ENCODE measurements at places on chromosomes 13 and 19.

- DNase-seq: no peak
These were observed 33.4 kb downstream of the FAM124A start for GRCh38 chr13:51255556-51255955.

DNA sequence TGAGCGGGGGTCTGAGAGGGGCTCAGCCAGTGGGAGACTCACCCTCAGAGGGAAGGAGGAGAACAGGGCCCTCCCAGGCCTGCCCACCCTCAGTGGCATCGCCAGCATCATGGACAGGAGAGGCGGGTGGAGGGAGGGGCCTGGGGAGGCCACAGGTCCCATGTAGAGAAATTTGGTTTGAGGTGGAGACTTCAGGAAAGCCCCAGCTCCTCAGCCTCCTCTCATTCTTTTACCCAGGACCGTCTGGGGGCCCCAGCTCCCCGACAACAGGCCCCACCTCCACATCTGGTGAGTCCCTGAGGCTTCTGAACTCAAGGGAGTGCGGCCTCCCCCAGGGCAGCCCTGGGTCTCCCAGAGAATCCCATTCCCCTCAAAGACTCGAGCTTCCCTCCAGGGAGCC is 3.1 kb downstream of the LILRB1 start:
- DNase-seq: peak; percentile 66

GRCh38 chr19:3433805-3434540 is 46.4 kb downstream of the SMIM24 start:
- no peak for DNase-seq

DNA sequence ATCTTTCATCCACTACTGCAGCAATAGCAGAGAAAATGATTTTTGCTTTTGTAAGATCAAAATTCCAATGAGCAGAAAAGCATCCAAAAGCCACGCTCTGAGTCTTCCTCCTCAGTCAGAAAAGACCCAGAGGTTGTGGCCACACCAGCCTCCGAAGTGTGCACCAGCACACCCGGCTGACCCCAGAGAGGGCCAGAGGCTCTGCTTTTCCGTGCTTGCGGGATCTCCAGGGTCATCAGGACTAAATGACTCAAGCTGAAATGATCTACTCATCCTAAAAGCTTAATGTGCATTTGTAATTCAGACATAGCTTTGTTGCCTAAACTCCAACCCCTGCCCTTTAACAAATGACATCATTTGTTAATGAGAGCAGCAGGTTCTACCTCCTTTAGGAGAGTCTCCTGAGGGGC is 16.5 kb downstream of the RXFP2 start:
- DNase-seq: no peak

- DNase-seq: no peak
These were observed 686 bp downstream of the LENG8 start for GRCh38 chr19:54449701-54450069.

DNA sequence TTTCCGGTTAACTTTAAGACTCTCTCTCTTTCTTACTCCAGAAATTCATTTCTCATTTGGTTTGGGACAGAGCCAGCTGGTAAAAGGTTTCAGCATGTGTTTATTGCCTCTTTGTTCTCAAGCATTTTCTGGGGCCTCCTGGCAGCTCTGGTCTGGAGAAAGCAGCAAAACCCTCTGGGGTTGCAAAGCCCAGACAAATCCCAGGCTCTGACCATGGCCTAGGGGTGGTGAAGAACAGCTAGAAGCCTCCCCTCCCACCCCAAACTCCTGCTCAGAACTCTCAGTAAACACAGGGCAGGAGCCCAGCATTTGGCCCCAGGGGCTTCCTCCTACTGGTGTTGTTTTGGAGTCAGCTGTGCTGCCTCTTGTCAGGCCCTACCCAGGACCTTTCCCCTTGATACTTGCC is 124.2 kb upstream of the SERP2 start:
- DNase-seq: no peak

GRCh38 chr13:97477844-97478243 is 43.9 kb downstream of the RAP2A start:
- DNase-seq: no peak

DNA sequence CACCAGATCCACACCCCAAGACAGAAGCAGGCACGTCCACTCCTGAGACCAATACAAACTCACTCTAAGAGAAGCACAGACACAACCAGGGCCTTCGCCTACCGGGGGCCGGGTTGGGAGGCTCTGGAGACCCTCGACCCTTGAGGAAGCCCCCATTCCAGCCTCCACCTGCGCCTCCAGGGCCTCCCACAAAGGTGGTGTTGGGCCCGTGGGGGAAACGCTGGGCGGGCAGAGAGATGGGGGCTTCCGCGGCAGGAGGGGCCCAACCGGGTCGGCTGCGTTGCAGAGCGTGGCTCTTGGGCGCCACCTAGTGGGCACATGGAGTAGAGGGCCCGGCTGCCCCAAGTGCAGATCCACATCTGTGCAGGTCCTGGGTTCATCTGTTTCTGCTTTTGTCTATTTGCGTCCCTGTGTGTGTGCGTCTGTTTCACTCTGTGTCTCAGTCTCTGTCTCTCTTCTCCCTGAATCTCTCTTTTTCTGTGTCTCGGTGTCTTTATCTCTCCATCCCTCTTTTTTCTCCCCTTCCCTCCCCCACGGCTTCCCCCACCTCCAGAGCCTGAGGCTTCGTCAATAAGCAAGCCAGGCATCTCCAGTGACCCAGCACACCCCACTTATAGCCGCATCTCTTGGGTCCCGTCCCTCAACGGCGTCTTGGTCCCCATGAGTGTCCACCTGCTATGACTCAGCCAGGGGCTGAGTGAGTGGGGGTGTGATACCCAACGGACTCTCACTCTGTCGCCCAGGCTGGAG is 10.5 kb upstream of the TINCR start:
- DNase-seq: peak; percentile 93

DNA sequence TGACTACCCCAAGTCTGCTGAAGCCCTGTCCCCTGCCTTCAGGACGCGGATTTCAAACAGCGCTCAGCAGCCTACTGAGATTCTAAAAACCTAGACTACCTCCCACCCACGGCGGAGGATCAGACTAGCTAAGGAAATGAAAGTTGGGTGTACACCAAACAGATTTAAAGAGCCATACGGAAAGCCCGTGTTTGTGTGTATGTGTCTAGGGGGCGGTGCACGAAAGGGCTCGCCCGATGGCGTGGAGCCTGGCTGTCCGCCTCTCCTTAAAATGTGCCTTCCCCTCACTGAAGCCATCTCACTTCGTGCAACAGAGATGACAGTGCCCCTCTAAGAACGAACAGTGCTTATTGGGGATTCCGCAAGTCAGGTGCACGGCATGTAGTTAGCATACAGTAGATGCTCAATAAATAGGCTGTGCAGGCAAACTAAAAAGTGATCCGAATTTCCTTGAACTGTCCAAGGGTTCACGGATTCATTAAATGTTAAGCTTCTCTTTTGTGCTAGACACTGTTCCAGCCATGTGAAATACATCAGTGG is 639 bp downstream of the LENG1 start:
- peak; percentile 66 for DNase-seq

DNA sequence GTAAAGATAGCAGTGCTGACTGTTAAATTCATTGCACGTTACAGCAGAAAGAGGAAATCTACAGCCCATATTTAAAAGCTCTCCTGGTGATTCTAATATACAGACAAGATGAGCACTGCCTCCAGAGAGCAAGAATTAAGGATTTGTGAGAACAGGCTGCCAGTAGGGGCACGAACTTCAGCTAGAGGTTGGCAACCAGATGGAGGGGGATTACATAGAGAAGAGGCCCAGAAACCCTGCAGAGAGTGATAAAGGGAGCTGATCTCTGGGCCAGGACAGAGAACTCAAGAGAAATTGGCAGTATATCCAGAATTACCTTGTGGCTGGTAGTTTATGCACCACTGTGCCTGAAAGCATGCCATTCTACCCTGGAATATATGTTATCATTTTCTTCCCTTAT is 144.8 kb downstream of the UFM1 start:
- DNase-seq: no peak

GRCh38 chr19:39160889-39161672 is 35.5 kb downstream of the PAK4 start:
- no peak for DNase-seq

GRCh38 chr13:107252428-107252827 is 684.5 kb upstream of the ARGLU1 start:
- no peak for DNase-seq

DNA sequence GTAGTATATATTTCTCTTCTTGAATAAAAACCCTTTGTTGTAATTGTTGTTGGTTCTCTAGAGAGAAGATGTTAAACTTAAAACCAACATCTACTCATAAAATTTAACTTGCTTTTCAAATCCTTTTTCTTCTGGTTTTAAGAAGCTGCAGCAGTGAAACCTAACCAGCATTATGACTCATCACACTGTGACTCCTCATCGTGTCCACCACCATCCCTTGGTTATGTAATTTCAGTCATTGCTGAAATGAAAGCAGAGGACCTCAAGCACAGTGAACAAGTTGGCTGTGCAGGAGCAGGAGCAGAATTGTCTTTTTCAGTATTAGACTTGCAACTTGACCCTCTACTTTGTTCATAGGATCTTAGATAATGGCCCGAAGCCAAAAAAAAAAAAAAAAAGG is 64.9 kb upstream of the HTR2A start:
- peak; percentile 69 for DNase-seq

GRCh38 chr13:65336916-65337315 is 1893.2 kb downstream of the PCDH9 start:
- no peak for DNase-seq

DNA sequence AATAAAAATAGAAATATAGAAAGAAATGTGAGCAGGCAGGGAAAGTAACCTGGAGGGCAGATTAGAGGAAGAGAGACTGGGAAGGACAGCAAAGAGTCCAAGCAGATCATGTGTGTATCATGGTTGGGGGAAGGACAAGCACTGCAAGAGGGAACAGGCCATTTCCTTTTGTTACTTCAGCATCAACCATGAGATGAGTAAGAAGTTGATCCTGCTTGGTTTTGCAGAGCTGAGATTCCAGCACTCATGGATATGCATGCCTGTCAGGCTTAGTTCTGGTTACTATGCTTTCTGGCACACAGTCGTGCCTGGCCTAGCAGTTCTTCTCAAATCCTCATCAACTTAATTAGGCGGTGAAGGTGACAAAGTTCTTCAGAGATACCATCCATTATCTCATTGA is 18.1 kb downstream of the NALCN start:
- DNase-seq: no peak

DNA sequence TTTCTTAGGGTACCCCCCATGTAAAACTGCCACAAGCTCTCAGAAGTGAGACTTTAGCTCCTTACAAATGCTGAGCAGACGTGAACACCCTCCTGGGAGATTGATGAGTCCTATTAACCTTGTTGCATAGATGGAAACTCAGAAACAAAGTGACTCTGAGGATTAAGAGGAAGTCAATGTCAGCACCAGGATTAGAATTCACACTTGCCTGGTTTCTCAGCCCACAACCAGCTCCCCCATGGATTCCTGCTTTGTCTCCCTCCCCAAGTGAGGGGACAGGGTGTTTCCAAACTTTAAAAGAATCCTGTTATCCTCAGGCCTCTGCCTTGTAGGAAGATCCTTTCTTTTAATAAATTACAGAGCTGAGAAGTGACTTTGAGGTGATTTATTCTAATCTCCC is 324.4 kb downstream of the NDFIP2 start:
- DNase-seq: no peak

DNA sequence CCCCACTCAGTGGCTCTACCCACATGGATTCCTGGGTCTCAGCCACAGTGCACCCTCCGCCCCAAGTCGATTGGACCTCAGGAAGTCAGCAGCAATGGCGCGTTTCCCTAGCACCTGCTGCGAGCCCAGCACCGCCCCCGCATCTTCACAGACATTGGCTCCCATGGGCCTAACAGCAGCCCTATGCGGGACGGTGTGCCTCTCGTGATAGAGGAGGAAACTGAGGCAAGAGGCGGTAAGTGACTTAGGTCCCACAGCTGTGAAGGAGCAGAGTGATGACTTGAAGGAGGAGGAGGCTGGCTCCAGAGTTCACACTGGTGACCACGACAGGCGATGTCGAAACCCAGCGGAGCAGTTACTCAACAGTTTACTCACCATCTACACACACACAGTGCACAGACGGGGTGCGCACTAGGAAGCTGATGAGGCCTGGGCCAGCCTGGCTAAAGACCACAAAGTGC is 104.5 kb upstream of the SOX1 start:
- DNase-seq: no peak

Data from GM13976 (cell line).